ENCODE measurements at places on chromosomes 12 and 14.
A peak's percentile ranks its signal among the peaks of the same experiment; 100 is the strongest.

DNA sequence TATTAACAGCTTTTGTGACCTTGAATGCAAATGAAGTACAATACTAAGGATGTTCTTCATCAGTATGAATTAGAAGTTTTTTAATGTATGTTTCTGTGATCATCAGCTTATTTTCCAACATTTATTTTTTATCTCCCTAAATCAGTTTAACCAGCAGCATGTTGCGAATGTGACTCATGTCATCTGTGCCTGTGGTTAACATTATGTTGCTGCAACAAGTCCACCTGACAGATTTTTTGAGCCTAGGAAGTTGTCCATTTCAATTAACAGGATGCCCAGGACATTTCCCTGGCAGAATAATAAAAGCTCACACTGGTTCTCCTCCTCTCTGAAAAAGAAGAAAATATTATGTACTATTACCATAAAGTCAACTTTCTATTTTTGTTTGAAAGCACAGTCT is 155.5 kb downstream of the SYT1 start:
- no peak for DNase-seq

DNA sequence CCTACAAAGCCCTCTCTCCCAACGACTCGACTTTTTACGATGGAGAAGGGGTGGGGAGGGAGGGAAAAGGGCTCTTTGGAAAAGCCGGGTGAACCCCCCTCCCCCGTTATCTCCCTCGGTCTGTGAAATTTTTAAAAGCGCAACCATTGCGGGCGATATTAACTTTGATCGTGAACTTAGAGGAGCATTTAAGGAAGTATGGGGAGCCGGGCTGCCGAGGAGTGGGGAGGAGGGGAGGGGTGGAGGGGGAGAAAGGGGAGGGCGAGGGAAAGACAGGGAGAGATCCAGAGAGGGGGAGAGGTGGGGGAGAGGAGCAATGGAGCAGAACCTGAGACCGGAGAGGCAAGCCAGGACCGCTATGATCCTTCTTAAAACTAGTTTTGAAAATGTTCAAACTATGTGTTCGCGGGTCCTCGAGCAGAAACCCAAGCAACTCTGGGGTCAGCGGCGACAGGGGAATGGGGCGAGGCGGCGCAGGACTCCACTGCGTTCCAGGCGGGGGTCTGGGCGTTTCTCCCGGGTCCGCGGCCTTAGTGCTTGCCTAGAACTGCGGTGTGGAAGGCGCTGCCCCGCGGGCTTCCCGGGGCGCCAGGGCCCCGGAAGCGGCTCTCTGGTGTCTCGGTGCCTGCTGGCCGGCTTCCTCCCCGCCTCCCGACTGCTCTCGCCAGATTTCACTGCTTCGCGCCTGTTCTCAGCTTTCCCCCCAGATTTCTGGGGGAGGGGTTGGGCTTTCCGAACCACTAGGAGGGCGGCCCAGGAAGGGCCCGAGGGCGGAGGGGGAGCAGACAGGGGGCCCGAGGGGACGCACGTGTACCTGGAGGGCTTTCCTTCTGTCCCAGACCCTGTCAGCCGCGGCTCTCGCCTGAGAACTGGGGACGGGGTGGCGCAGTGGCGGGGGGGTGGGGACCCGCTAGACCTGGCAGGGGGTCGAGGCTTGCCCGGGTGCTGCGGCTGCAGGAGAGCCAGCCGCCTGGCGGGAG is at the start of gene HOTAIR:
Gene HOTAIR, minus strand, starts transcription at position 871 of the 980 bp plus-strand sequence.
- peak; percentile 34 for DNase-seq

DNA sequence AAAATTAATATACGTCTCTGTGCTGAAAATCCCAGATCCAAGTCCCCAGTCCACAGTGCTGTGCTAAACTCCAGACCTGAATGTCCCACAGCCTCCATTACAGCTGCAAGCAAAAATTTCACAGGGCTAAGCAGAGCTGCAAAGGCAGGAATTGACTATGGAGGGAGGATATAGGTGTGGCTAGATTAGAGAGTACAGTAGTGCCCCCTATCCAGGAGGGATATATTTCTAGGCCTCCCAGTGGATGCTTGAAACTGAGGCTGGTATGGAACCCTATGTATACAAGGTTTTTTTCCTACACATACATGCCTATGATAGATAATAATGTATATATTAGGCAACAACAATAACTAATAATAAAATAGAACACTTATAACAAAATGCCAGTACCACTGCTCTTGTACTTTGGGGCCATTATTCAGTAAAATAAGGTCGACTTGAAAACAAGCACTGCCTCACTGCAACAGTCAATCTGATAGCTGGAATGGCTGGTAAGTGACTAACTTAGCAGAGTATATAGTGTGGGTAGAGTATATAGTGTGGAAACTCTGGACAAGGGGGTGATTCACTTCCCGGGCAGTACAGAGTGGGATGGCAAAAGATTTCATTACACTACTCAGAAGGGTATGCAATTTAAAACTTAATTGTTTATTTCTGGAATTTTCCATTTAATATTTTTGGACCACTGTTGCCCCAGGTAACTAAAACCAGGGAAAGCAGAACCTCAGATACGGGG is 82.7 kb downstream of the C14orf132 start:
- DNase-seq: no peak

DNA sequence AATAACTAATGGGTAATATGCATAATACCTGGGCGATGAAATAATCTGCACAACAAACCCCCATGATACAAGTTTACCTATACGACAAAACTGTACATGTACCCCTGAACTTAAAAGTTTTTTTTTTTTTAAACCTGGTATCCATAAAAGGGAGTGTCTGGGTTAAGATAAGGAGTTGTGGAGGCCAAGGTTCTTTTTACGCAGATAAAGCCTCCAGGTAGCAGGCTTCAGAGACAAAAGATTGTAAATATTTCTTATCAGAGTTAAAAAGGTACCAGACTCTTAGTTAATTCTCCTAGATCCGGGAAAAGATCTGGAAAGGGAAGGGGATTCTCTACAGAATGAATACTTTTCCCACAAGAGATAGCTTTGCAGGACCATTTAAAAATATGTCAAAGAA is 259.4 kb upstream of the SSTR1 start:
- DNase-seq: no peak

DNA sequence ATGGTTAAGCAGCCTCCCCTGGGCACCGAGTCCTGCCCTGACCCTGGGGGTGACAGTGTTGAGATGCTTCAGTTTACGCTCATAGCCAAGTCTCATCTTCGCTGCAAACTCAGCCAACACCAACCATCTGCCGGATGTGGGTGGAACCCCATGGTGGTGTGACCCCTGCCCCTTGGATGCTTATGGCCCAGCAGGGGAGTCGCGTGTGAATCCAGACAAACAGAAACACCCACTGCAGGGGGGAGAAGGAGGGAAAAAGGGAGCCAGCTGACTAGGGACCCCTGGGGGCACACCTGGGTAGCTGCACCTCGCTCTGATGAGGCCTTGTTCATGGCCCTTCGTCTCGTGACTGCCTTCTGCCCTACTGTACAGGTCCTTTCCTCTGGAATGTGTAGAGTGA is 23.8 kb downstream of the AACS start:
- no peak for DNase-seq

GRCh38 chr12:39867631-39868327 is 238.1 kb downstream of the SLC2A13 start:
- no peak for DNase-seq

DNA sequence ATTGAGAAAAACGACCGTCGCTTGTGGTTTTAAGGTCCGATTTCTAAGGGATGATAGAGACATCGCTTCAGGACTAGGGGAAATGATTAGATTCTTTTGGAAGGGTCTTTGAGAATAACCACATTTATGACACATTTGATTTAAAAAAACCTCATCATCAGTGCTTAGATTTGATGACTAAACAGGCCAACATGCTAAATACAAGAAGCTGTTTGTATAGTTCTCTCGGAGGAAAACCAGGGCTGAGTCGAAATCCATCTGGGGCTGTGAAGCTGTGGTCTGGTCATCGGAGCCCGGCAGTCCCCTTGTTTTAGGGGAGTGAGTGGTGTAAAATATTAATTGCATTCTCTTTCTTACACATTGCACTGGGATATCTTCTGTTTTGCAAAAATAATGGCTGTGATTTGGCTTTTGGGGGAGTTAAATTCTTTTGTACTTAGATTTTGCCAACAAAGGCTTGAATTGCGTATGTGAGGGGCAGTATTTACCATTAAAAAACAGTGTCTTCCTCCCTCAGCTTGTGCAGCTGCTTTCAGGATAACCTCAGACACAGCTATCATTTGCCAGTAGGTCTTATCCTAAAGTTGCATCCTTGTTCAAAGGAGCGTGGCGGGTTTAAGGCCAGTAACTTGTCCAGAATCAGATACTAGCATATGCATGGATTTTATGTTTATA is 550 bp downstream of the GNG2 start:
- no peak for DNase-seq

DNA sequence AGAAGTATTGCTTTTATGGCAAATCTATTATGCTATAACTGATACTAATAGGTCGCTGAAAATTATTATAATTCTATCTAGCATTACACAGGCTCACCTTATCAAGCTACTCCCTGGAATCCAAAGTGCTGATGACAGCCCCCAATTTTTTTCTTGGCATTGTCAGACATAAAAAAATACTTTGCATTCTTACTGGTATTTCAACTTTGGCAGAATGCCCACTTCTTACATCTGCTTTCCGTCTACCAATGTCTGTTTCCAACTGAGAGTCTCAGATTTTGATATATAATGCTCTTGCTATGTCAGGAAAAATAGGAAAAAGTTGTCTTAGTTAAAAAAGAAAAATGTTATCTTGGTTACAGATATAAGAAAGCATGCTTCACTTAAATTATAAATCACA is 615.4 kb downstream of the C12orf50 start:
- DNase-seq: no peak

GRCh38 chr14:39247256-39247655 is 13.5 kb downstream of the MIA2 start:
- no peak for DNase-seq

DNA sequence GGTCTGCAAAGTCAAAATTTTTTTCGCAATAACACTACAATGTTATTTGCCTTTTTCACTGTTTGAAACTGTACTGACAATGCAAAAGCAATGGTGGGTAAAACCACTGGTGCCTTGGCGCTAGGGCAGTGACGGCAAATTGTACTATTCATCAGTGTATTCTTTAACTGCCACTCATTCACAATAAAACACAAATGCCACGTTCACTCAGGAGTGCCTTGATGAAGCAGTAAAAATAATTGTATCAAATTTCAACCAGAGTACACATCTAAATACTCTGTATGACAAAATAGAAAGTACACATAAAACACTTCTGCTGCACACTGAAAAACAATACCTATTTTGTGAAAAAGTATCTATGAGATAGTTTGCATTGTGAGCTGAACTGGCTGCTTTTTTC is 17.8 kb downstream of the DCAF5 start:
- no peak for DNase-seq

GRCh38 chr14:95356245-95356869 is 36.6 kb upstream of the CLMN start:
- DNase-seq: peak; percentile 81

GRCh38 chr12:111361717-111362576 is 6.9 kb downstream of the PHETA1 start:
- peak; percentile 29 for DNase-seq

GRCh38 chr12:26318661-26319068 is 123.3 kb downstream of the SSPN start:
- DNase-seq: peak; percentile 41

DNA sequence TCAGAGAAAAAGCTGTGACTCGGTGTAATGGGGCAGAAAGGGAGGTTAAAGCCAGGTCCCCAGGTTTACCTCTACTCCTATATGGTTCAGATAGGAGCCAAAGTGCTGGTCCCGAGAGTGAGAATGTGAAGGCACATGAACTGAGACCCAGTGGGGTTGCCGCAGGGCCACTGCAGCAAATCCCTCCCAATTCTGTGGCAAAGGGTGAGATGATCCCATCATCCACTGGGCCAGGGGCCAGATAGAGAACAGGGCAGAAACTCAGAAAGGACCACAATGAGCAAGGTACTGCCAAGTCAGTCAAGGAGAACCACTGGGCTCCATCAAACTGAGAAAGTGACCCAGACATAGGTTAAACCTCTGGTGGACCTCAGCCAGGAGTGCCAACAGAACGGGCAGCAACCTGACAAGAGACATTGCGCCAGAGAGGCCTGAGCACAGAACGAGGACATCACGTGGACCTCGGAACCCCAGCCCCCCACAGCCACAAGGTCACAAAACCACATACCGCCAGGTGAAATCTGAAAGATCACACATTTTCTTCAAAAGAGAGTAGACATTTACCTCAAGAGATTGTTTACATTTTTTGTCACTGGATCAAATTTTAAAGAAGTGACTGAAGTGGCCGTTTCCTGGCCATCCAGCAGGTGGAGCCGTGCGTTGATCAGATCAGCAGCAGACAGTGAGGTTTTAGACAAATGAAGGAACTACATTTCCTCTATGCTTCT is 20.5 kb upstream of the ITPR2 start:
- peak; percentile 73 for DNase-seq

DNA sequence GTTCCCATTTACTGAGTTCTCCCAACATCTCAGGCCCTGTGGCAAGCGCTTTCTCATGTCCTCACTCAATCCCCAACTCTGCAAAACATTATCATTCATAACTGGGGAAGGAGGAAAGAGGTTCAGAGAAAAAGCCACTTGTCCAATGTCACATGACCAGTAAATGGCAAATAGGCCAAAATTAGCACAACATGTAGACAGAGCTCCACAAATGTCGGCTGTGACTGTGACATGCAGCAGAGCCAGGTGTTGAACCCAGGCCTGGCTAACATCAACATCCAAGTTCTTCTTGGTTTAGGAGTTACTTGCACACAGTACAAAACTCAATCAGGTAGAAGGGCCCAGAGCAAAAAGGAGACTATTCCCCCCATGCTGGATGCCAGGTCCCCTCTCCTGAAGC is 10.8 kb downstream of the KCTD10 start:
- no peak for DNase-seq

DNA sequence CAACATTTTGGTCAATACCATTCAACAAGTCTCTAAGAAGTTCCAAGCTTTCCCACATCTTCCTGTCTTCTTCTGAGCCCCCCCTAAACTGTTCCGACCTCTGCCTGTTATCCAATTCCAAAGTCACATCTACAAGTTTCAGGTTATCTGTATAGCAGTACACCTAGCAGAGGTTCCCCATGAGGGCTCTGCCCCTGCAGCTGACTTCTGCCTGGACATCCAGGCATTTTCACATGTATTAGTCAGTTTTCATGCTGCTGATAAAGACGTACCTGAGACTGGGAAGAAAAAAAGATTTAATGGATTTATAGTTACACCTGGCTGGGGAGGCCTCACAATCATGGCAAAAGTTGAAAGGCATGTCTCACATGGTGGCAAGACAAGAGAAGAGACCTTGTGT is 10.2 kb upstream of the PLA2G1B start:
- DNase-seq: no peak

- DNase-seq: no peak
Measured at GRCh38 chr14:37597538-37597913, 2.1 kb downstream of the TTC6 start.

GRCh38 chr12:108597559-108598471 is at the start of gene TMEM119:
Gene TMEM119 (minus strand): TSS chr12:108598084. CDS start chr12:108592383, 5,701 bp downstream.
- DNase-seq: no peak

Measured in RPMI8226 (cell line).